ENCODE measurements at places on chromosomes 4 and X. TPM values are rescaled to one million over a fixed set of nuclear protein-coding genes. Genes with fewer than 3 reads are reported as not detected.

Gene LDB2
- 34.9 TPM for total RNA-seq

DNA sequence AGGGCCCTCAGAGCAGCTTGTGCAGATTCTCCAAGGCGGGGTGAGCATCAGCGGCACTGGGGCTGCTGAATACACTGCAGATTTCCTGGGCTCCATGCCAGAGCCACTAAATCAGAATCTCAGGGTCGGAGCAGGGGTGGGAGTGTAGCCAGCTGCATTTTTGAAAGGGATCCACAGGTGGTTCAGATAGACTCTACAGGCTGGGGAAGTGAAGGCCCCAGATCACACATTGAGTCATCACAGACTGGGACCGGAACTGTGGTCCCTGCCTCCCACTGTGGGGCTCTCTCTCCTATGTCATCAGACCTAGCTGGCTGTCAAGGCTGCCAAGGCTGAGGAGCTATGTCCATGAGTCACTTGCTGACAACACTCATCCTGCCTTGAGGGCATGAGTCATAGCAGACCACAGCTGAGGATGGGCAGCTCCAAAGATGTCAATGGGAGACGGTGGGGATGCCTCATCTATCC, 162.3 kb upstream of the MAMLD1 start:
- no peak for DNase-seq

Gene FRG2
- not detected for total RNA-seq

Gene RNF128
- total RNA-seq: 2.0 TPM

Gene F8A2
- not detected for total RNA-seq

Gene ZNF157
- 5.4 TPM for total RNA-seq

GRCh38 chrX:145631461-145631951, 186.1 kb upstream of the SLITRK2 start:
- DNase-seq: no peak

DNA sequence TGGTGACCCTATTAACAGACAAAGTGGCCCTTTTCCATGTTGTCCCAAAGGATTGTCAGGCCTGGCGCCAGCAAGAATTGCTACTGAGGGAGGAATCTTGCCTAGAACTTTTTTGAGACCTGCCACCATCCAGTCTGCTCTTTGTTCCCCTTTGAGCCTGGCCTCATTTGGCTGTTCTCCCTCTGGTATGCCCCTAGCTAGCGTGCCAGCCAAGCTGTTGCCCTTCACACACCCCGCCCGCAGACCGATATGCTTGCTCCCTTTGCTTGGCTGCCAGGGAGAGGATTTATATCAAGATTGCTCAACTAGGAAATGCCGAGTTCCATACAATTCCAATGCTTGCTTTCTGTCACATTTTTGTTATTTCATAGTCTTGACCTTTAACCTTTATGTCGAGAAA, 24.4 kb downstream of the IGSF1 start:
- no peak for DNase-seq

Gene ATOH1
- 6.3 TPM for total RNA-seq

Gene GNRHR
- not detected for total RNA-seq

Gene CYSLTR1
- total RNA-seq: 2.6 TPM

Gene TBX22
- 0.18 TPM for total RNA-seq

Gene MAGEE2
- total RNA-seq: 2.0 TPM

Gene MCF2
- total RNA-seq: 7.5 TPM

- no peak for DNase-seq
Measured at GRCh38 chr4:72319601-72320021, 249.4 kb downstream of the ADAMTS3 start.

Gene MMAA
- total RNA-seq: 12.5 TPM

- DNase-seq: no peak
Measured at GRCh38 chr4:53055274-53055673, 193.2 kb downstream of the RASL11B start.

GRCh38 chrX:63764946-63765345, 20.1 kb downstream of the ARHGEF9 start:
- DNase-seq: no peak

GRCh38 chr4:76867880-76868655, 29.9 kb downstream of the SOWAHB start:
- no peak for DNase-seq

Gene SLC38A5
- 24.7 TPM for total RNA-seq

Gene IDH3G
- total RNA-seq: 31.1 TPM

Gene COL25A1
- total RNA-seq: 21.9 TPM

DNA sequence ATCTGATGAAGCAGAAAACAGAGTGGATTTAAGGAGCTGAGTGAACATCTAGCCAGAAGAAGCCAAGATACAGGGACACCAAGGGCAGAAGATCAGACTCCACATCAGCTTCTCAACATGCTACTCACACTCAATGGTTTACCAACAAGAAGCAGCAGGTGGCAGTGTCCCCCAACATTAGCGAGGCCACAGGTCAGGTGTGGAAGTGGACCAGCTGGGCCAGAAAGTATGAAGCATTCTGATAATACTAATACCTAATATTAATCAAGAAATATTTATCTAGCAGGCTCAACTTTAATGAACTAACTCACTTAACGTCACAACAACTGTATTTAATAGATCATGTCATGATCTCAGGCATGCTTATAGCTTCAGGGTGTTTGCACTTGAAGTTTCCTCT, 73.4 kb upstream of the TTC29 start:
- DNase-seq: peak; percentile 10

DNA sequence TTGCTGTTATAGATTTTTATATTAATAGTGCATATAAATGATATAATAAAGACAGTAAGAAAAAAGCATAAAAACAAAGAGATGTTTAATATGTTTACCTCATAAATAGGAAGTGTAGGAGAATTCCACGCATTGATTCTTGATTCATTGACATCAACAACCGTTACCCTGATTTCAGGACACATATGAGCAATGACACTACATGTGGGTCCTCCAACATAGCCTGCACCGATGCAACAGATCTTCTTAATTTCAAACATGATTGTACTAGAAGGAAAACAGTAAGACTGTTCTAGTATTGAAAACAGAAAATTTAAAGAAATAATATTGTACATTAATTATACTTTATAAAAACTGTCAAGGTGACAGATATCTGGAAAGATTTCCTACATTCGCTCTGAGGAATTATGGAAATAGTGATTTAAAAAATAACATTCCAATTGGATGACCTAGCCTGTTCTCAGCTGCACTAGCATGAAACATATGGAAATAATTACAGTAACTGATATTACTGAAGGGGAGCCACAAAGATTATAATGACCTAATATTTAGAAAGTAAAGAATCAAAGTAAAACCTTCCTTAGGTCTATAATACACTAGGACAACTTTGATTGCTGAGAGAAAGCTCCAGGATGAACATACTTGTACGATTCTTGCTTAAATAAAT, 5.9 kb downstream of the UGDH start:
- DNase-seq: no peak

GRCh38 chrX:101029665-101030064, 22.2 kb downstream of the TRMT2B start:
- DNase-seq: no peak

GRCh38 chr4:2281575-2282343, 19.9 kb upstream of the MXD4 start:
- no peak for DNase-seq

GRCh38 chrX:69210581-69210980, 45.3 kb upstream of the PJA1 start:
- DNase-seq: no peak

DNA sequence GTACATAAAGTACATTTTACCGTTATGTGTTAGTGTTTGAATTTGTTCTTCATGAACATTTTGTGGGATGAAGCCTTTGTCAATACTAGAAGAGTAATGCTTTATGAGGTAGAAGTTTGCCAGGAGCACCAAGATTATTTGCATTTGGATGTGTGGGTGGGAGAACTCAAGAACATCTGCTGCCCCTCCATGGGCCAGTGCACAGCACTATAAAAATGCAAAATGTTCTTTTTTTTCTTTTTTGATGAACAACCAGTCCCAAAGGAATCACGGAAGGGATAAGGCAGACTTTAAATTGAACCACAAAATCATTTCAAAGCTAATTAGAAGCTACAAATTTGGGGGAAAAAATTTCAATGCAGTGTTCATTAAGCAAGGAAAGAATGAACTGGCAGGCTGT, 300.3 kb upstream of the NWD2 start:
- DNase-seq: no peak

Gene POF1B
- total RNA-seq: 0.09 TPM

Data from cerebellum (tissue), 4 donors.